ENCODE measurements at places on chromosomes 6 and 20. TPM values are rescaled to one million over a fixed set of nuclear protein-coding genes. Genes with fewer than 3 reads are reported as not detected.

GRCh38 chr20:10856237-10857015 lies 182.6 kb upstream of the JAG1 start:
- no peak for DNase-seq

DNA sequence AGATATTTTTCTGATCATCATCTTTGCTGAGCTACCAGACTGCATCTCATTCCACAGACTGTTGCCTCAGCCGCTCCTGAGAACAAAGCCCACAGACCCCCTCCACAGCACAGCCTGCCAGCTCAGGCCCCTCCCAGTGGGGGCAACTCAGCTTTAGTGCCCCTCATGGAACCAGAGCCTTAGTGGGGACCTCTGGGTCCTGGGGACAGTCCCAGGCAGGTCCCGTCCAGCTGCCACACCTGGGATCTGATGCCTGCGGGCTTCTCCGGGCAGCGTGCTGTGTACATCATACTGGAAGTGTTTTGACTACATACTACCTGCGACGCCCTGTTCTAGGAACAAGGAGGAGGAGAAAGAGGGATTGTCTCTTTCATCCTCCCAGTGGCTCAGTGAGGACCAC lies 38.3 kb upstream of the QKI start:
- no peak for DNase-seq

GRCh38 chr20:9508240-9508661 lies 6.1 kb upstream of the LAMP5 start:
- DNase-seq = no peak

GRCh38 chr6:138371720-138372119 lies 6.0 kb upstream of the SMIM28 start:
- DNase-seq = no peak

DNA sequence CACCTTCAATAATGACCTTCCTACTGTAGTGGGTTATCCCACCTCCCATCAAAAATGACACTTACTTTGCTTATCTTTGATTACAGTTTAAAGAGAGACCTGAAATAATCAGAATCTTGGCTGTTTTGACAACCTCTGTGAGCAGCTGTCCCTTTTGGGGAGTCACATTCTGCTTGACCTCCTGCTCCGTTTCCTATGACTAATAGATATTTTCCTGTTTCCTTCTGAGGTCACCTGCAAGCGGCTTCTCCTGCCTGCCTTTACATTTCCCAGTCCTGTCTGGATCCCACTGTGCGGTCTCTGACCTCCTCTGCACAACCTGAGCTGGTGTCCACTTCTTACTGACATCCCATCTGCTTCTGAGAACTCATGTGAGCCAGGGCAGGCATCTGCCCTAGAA lies 54.2 kb downstream of the TRAM2 start:
- DNase-seq = no peak

- DNase-seq = no peak
Measured at GRCh38 chr6:17491416-17492142, 98.2 kb downstream of the CAP2 start.

DNA sequence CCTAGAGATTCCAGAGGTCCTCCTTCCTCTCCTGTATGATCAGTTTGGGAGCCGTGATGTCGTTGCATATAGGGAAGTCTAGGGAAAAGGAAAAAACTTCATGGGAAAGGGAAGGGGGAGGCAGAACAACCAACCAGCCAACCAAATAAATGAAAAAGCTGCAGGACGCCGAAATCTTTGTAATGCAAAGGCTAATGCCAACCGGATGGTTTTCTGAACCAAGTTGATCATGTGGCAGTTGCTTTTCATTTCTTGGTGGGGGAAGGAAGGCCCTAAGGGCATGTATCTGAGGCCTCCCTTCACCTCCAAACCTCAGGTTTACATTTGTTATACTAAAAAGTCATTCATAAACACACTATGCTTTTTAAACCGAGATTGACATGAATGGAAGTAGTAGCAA lies 167.2 kb downstream of the ARID1B start:
- DNase-seq = no peak

- DNase-seq = no peak
Measured at GRCh38 chr6:17725083-17725482, 18.4 kb upstream of the NUP153 start.

- no peak for DNase-seq
Measured at GRCh38 chr20:5491455-5491854, 174.7 kb upstream of the PROKR2 start.

The HSPA12B gene
- not detected for total RNA-seq

The STMND1 gene
- total RNA-seq = 0.22 TPM

The ZNF334 gene
- total RNA-seq = 38.0 TPM

The TENT5A gene
- 9.6 TPM for total RNA-seq

The LGSN gene
- total RNA-seq = not detected

The BPIFA2 gene
- total RNA-seq = not detected

The TP53TG5 gene
- total RNA-seq = not detected

The DCDC2 gene
- total RNA-seq = 22.2 TPM

The SNAI1 gene
- total RNA-seq = 1.7 TPM

All from progenitor cell of endocrine pancreas (in vitro differentiated cells).